ENCODE measurements at places on chromosomes 1 and 21.
A peak's percentile ranks its signal among the peaks of the same experiment; 100 is the strongest.

- H3K27me3 ChIP-seq: no peaks in the 10 kb centered on the region
- DNase-seq: no peak
- H3K4me1 ChIP-seq: peaks cover 74% of the 10 kb centered on the region
- H3K27ac ChIP-seq: peak overlapping the region; percentile 39
- H3K4me3 ChIP-seq: peak overlapping the region; percentile 35
- peaks cover 7% of the 10 kb centered on the region for H3K36me3 ChIP-seq
These were observed 95.5 kb downstream of the SSBP3 start for GRCh38 chr1:54310439-54311328.

- H3K4me3 ChIP-seq: no peak overlapping the region
- no peaks in the 10 kb centered on the region for H3K27me3 ChIP-seq
- H3K27ac ChIP-seq: no peak overlapping the region
- no peak for DNase-seq
- peaks cover 48% of the 10 kb centered on the region for H3K36me3 ChIP-seq
- H3K4me1 ChIP-seq: peaks cover 24% of the 10 kb centered on the region
These were observed 190.3 kb downstream of the VPS13D start for GRCh38 chr1:12420171-12420570.

DNA sequence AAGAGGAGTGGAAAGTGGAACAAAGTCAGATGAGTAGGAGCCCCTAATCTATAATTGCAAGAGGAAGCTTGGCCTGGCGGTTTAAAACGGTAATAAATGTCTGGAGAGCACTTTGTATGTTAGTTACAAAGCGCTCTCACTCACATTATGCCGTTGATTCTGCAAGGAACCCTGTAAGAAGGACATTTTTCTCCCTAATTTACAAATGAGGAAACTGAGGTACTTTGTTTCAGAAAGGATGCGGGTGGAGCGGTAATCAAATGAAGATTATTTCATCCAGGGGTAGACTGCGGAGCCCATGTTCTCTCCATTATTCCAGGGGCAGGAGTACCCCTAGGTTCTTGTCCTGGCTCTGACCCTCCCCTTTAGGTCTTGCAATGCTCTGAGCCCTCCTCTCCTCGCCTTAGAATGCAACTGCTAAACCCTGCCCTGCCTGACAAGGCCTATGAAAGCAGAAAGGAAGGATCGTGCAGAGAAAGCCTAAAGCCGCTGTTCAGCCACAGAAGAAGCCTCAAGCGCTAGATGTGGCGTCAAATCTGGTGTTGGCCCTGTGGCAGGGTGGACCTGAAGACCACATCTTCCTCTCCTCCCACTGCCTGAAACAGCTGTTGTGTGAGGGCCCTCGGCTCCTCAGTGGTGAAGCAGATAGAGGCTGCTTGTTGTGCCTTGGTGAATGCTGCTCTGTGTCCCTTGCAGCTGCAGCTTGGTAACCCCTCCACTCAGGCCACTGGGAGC lies 588 bp upstream of the PACC1 start:
- no peak for DNase-seq
- H3K27ac ChIP-seq: peak overlapping the region; percentile 94
- H3K27me3 ChIP-seq: no peaks in the 10 kb centered on the region
- H3K36me3 ChIP-seq: peaks cover 3% of the 10 kb centered on the region
- H3K4me3 ChIP-seq: peak overlapping the region; percentile 90

- H3K4me3 ChIP-seq: no peak overlapping the region
- H3K36me3 ChIP-seq: no peaks in the 10 kb centered on the region
- H3K27me3 ChIP-seq: peaks cover 4% of the 10 kb centered on the region
- no peak for DNase-seq
- H3K4me1 ChIP-seq: peaks cover 6% of the 10 kb centered on the region
These were observed 553.6 kb downstream of the PTPRU start for GRCh38 chr1:29789910-29790247.

DNA sequence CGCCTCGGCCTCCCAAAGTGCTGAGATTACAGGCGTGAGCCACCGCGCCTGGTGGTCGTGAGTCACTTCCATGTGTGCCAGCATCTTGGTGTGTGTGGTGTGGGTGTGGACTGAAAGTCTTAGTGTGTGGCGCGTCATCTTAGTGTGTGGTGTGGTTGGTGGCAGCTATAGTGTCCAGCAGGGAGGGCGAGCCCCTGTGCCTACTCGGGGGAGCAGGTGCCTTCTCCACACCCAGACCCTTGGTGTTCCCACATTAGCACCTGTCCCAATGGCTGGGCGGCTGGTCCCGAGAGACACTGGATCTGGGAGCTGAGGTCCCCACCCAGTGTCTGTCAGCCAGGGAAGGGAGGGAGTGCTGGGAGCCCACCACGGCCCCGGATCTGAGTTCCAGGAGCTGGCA lies 2.8 kb downstream of the SCNN1D start:
- DNase-seq: peak; percentile 64
- H3K4me3 ChIP-seq: no peak overlapping the region
- H3K4me1 ChIP-seq: no peaks in the 10 kb centered on the region
- H3K27ac ChIP-seq: no peak overlapping the region
- no peaks in the 10 kb centered on the region for H3K36me3 ChIP-seq

- no peak for DNase-seq
- no peak overlapping the region for H3K27ac ChIP-seq
- H3K27me3 ChIP-seq: no peaks in the 10 kb centered on the region
- no peak overlapping the region for H3K4me3 ChIP-seq
These were observed 149.8 kb downstream of the PDE4B start for GRCh38 chr1:65942476-65942875.

- H3K36me3 ChIP-seq: no peaks in the 10 kb centered on the region
- no peak overlapping the region for H3K4me3 ChIP-seq
- DNase-seq: no peak
- H3K27me3 ChIP-seq: no peaks in the 10 kb centered on the region
- H3K4me1 ChIP-seq: peaks cover 12% of the 10 kb centered on the region
These were observed 9.9 kb downstream of the SEC16B start for GRCh38 chr1:177959811-177960515.

DNA sequence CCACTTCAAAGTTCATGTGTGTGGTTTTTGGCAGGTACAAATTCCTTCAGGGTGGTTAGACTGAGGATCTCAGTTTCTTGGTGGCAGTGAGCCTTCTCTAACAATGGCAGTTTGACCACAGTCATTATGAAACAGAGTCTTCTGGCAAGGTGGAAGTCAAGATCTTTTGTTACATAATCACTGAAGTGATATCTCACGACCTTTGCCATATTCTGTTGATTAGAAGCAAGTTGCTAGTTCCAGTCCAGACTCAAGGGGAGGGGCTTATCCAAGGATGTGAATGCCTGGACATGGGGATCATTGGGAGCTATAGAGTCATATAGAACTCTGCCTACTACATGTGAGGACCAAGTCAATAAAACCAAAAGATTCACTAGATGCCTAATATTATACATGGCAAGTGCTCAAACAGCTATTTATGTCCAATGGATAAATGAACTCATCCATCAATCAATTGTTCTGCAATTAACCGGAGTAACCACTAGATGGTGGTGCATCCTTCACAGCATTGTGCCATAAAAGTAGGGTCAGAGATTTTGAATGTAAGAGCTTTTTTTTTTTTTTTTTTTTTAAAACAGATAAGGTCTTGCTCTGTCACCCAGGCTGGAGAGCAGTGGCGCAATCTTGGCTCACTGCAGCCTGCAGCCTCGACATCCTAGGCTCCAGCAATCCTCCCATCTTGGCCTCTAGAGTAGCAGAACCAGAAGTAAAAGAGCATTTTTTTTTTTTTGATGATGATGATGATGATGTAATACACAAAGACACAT lies 131.9 kb downstream of the CRB1 start:
- H3K27ac ChIP-seq: no peak overlapping the region
- H3K27me3 ChIP-seq: no peaks in the 10 kb centered on the region
- no peak overlapping the region for H3K4me3 ChIP-seq
- H3K36me3 ChIP-seq: no peaks in the 10 kb centered on the region

DNA sequence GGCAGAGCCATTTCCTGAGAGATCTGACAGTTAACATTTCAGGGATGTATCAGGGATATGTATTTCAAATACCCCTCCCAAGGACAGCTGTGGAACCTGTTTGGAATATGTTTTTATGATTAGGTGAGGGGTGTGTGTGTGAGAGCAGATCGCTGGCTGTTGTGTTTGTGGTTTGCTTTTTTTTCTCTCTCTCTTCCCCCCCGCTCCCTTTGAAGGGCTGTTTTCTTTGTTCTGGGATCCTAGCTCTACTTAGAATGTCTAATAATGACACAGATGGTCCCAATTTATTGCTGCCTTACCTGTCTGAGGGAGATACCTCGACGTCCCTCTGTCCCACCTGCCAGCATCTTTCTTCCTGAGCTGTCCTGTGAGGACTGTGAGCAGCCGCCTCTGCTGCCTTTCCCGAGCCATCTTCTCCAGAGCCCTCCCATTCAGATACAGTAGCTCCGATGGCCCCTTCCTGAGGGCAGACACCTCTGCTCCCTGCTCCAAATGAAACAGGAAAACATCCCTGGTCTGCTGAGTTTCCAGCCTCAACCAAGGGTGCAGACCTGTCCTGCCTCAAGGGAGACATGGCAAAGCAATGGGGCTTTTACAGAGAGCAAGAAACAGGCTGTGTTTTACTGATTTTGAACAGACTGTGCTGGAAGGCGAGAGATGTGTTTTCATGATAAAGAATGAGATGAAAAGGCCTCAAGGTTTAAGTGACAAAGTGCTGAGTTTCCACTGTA lies 138.0 kb upstream of the TNR start:
- H3K4me3 ChIP-seq: no peak overlapping the region
- no peak overlapping the region for H3K27ac ChIP-seq
- no peak for DNase-seq
- H3K36me3 ChIP-seq: no peaks in the 10 kb centered on the region

DNA sequence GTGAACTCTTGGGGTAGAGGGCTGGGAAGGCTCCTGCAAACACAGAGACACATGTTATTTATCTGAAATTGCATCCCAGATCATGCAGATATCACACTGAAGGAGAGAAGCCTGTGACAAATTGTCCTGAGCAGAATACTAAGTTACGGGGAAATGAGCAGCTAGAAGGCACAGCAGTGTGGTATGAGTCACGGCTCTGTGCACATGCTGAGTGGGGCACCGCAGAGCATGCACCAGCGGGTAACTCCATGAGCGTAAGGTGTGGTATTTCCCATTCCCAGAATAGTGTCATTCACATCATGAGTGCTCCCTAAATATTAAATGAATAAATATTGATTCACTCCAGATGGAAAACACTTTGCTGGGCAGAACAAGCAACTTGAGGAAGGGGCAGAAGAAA lies 21.3 kb upstream of the FCRL2 start:
- no peak overlapping the region for H3K4me3 ChIP-seq
- H3K4me1 ChIP-seq: no peaks in the 10 kb centered on the region
- DNase-seq: no peak
- no peak overlapping the region for H3K27ac ChIP-seq

- H3K36me3 ChIP-seq: no peaks in the 10 kb centered on the region
- peak overlapping the region; percentile 82 for H3K27ac ChIP-seq
- peaks cover 38% of the 10 kb centered on the region for H3K4me1 ChIP-seq
- H3K27me3 ChIP-seq: no peaks in the 10 kb centered on the region
These were observed 2.4 kb downstream of the S100A5 start for GRCh38 chr1:153538315-153538821.

- H3K4me3 ChIP-seq: no peak overlapping the region
- DNase-seq: no peak
- peaks cover 16% of the 10 kb centered on the region for H3K4me1 ChIP-seq
- no peak overlapping the region for H3K27ac ChIP-seq
These were observed 221.6 kb downstream of the DAB1 start for GRCh38 chr1:57202241-57202640.

GRCh38 chr1:231072041-231072440 lies 32.0 kb upstream of the FAM89A start:
- no peak overlapping the region for H3K4me3 ChIP-seq
- H3K27ac ChIP-seq: no peak overlapping the region
- H3K27me3 ChIP-seq: peaks cover under 1% of the 10 kb centered on the region

- no peak overlapping the region for H3K27ac ChIP-seq
- no peak for DNase-seq
- H3K4me1 ChIP-seq: peaks cover 37% of the 10 kb centered on the region
- no peak overlapping the region for H3K4me3 ChIP-seq
These were observed 7.7 kb downstream of the NTRK1 start for GRCh38 chr1:156868341-156868740.

GRCh38 chr1:191739544-191739943 lies 418.7 kb upstream of the RGS18 start:
- H3K27ac ChIP-seq: no peak overlapping the region
- H3K27me3 ChIP-seq: no peaks in the 10 kb centered on the region
- no peaks in the 10 kb centered on the region for H3K36me3 ChIP-seq

GRCh38 chr1:201324821-201325677 lies 41.7 kb downstream of the PKP1 start:
- no peak overlapping the region for H3K4me3 ChIP-seq
- no peak for DNase-seq
- no peak overlapping the region for H3K27ac ChIP-seq
- H3K36me3 ChIP-seq: no peaks in the 10 kb centered on the region
- H3K4me1 ChIP-seq: peaks cover 5% of the 10 kb centered on the region
- peaks cover 18% of the 10 kb centered on the region for H3K27me3 ChIP-seq

DNA sequence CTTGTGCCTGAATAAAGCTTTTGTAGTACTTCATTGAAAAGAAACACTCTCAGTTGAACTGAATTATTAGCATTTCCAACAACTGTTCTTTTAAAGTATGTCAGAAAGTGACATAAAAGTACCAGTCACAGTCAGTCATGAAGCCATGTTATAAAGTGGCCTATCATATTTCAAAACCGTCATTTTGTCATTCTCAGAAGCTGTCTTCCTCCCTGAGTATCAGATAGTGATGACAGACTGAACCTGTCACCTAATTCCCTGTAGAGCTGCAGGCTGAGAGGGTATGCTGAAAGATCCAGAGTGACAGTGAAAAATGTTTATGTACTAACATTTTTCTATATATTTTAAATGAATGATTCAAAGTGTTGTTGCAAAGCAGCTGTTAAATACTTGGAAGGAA lies 1121.7 kb upstream of the PRMT6 start:
- no peak overlapping the region for H3K27ac ChIP-seq
- H3K27me3 ChIP-seq: no peaks in the 10 kb centered on the region
- DNase-seq: no peak

DNA sequence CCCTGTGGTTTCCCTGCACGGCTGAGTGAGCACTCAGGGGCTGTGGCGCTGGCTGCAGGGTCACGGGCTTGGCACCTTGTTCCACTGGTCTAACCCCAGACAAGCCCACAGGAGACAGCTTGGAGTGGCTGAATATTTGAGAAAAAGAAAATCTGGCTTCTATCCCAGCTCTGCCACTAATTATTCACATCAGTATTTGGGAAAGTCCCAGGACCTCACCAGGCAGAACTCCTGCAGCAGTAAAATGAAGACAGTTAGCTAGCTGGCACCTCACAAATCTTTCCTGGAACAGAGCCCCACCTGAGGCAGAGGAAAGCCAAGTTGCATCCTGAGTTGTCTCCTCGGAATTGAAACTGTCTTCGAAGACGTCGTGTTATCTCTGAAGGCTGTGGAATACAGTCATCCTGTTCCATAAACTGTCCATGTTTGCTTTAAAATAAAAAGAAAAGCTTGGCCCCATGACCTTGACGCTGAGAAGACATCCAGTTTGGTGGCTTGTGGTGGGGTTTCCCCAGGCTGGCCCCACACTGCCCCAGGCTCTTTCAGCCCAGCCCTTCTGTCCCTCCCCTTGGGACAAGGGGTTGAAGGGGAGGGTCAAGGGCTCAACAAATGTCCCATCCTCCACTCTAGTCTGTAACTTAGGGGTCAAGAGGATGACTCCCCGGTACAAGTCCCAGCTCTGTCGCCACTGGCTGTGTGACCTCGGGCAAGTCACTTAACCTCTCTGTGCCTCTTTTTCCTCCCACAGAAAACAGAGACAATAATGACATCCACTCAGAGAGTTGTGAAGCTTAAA lies 93.8 kb upstream of the TMPRSS2 start:
- no peak for DNase-seq
- no peak overlapping the region for H3K27ac ChIP-seq
- peaks cover 22% of the 10 kb centered on the region for H3K4me1 ChIP-seq
- H3K4me3 ChIP-seq: no peak overlapping the region
- no peaks in the 10 kb centered on the region for H3K36me3 ChIP-seq
- H3K27me3 ChIP-seq: no peaks in the 10 kb centered on the region

Measured in type B pancreatic cell (in vitro differentiated cells).